Esophagus squamous epithelium (tissue), 5 donors: ENCODE measurements at places on chromosomes 6 and 20.

DNA sequence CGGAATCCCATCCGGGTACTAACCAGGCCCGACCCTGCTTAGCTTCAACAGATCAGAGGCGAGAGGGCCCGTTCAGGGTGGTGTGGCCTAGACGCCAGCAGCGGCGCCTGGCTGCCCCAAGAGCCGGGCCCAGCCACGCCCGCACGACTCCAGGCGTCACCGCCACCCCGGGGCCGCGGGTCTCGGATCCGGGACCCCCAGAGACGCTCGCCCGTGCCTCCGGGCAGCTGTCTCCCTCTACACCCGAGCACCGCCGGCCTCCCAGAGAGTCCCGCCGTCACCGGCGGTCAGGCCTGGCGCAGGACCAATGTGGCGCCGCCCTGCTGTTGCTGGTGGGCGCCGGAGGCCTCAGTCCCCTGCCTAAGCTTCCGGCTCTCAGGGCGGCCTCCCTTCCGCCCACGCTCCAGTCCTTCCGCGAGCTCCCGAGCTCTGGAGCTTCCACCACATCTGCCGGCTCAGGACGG, 441.2 kb upstream of the DEFB115 start:
- no peak for DNase-seq

DNA sequence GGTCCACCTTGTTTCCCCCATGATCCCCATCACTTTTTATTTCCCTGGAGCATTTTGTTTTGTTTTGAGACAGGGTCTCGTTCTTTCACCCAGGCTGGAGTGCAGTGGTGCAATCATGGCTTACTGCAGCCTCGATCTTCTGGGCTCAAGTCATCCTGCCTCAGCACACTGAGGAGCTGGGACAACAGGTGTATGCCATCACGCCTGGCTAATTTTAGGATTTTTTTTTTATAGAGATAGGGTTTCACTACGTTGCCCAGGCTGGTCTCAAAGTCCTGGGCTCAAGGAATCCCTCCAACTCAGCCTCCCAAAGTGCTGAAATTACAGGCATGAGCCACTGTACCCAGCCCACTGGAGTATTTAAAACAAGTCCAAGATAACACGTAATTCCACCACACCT, 179.9 kb downstream of the PREX1 start:
- DNase-seq = no peak

GRCh38 chr20:20780127-20780824, 67.8 kb upstream of the RALGAPA2 start:
- no peak for DNase-seq

DNA sequence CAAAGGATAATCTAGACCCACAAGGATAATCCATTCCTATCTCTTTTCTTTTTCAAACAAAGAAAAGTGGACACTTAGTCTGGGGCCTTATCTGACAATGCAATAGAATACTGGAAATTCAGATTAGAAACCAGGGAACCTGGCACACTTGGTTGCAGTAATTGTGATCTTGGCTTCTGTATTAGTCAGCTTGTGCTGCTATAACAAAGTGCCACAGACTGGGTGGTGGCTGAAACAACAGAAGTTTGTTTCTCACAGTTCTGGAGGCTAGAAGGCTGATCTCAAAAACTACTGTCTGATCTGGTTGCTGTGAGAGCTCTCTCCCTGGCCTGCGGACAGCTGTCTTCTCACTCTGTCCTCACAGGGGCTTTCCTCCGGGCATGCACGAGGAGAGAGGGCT, 49.4 kb downstream of the SNRNP48 start:
- no peak for DNase-seq

DNA sequence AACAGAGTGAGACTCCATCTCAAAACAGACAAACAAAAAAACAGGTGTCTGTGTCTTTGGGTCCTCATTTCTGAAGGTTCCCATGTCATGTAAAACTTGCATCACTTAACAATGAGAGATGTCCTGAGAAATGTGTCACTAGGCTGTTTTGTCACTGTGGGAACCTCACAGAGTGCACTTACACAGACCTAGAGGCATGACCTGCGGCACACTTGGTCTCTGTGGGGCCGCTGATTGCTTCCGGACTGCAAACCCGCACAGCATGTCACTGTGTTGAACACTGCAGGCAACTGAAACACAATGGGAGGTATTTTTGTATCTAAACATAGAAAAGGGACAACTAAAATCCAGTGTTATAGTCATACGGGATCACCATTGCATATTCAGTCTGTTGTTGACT, 42.3 kb upstream of the TMEM181 start:
- no peak for DNase-seq

- DNase-seq = no peak
Observed at GRCh38 chr6:162973151-162973872, 245.5 kb downstream of the PACRG start.

- no peak for DNase-seq
Observed at GRCh38 chr6:87494761-87495422, 22.1 kb downstream of the SLC35A1 start.

DNA sequence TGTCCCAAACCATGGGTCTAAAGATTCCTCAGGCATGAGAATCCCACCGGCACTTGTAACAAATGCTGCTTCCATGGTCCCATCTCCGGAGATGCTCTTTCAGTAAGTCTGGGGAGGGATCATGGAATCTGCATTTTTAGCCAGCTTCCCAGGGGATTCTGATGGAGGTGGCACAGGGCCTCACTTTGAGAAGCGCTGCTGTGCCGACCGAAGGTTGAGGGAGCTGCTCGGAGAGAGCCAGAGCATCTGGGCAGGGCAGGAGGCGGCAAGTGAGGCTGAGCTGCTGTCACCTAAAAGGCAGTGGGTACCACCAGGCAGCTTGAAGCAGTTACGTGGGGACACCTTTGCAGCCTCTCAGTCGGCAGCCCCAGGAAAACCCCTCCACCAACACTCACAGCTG, 100.2 kb upstream of the CDYL start:
- no peak for DNase-seq

DNA sequence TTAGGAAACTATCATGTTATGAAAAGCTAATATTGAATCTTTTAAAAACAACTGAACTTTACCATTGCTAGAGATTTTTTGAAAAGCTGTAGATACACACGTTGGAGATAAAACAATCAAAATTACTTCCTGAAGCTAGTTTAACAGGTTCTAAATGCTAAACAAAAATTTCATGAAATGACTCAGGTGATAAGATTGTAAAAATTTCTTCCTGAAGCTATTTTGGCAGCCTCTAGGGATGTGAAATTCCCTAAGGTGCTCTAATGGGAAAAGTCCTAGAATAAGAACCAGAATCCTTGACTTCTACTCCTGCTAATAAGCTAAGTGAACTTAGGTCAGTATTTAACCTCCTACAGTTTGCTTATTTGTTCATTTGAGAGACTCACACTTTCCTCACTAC, 8.5 kb downstream of the GCM2 start:
- DNase-seq = no peak
